H7 (cell line): ENCODE measurements at places on chromosomes 6 and 20. TPM values are rescaled to one million over a fixed set of nuclear protein-coding genes. Genes with fewer than 3 reads are reported as not detected.
A peak's percentile ranks its signal among the peaks of the same experiment; 100 is the strongest.

GRCh38 chr20:37081717-37082289, 14.0 kb downstream of the RBL1 start:
- DNase-seq: no peak

The SAMD10 gene
- 3.8 and 5.7 TPM in 2 replicates for total RNA-seq

DNA sequence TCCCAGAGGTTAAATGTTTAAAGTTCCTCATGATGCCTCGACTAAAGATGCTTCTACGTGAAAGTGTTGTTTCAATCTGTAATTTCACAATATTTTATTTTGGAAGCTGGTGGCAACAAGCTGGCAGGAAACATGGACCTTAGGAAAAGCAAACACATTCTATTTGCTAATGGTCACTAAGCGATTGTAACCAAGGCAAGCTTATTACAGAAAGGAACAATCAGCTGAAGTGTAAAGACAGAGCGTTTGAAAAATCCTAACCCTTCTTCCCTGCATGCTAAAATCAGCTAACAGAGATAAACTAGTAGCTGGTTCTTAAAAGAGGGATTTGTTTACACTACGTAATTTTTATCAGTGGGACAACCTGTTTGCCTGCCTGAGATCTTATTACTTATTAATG, 50.0 kb downstream of the IL20RA start:
- DNase-seq: no peak

DNA sequence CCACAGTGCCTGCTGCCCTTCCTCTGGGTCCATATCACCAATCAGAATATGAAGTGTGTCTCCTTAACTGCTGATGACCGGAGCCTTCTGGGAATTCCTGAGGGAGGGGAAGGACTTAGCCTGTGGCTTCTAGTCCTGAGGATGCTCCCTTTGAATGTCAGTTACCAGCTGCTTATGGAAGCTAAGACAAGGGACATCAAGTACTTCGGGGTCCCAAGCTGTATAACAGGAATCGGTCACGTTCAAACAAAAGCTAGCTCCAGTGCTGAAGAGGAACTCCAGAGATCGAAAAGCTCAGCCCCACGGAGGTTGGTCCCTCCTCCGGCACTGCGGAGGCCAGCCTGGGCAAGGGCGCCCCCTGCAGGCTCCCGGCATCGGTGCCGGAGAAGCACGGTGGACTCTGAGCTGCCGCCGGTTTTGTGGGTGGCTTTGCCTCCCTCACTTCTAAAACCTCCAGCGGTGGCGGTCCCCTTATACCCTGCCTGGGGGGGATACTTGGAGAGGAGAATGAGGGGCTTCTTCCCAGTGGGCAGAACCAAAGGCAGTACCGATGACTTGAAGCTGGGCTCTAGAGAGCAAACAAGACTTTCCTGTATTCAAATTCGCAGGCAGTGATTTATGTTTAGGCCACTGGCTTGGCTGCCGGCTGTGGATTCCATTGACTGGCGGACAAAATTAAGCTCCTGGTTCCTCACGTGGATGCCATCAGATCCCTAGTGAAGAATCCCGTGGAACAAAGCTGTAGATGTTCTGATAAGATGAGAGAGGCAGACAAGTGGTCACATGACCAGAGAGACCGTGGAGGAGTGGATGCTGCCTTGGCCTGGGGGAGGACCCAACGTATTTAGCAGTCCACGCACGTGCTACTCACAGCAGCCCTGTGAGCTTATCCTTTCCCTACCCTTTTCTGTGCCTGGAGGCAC, 16.2 kb upstream of the UBR2 start:
- DNase-seq: peak; percentile 94

The CLDN20 gene
- total RNA-seq: not detected in 2 replicates

DNA sequence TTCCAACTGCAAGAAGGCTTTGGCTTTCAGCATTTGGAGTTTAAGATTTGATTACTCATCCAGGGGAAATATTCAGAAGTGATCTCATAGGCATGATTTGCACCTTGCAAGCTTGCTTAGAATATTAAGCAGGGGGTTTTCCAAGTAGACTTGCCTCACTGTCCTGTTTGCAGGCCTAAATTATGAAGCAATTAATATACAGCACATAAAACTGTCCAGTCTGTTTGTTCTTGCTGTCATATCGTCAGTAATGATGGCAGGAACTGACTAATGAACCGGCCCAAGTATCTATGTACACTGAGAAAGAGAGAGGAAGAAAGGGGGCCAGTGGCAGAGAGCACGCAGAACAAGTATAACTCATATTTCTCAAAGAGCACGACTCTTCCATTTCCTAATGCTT, 212.5 kb upstream of the SUPT3H start:
- DNase-seq: no peak

GRCh38 chr6:166718516-166718915, 91.5 kb upstream of the RPS6KA2 start:
- no peak for DNase-seq

The SIRPG gene
- total RNA-seq: not detected in 2 replicates

GRCh38 chr6:136092897-136093296, 157.2 kb downstream of the MTFR2 start:
- no peak for DNase-seq

DNA sequence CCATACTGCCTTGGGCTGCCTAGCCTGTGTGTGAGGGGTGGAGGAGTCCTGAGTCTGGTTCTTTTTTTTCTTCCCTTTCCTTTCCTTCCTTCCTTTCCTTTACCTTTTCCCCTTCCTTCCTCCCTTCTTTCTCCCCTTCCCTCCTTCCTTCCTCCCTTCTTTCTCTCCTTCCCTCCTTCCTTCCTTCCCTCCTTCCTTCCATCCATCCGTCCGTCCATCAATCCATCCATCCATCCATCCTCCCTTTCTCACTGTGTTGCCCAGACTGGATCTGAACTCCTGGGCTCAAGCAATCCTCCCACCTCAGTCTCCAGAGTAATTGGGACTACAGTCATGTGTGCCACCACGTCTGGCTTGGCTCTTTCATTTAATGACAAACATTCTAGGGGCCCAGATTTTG, 750.7 kb upstream of the CHD6 start:
- DNase-seq: no peak

The SOX18 gene
- 0.52 and 1.2 TPM in 2 replicates for total RNA-seq

The CALHM5 gene
- under 0.01 and 0.04 TPM in 2 replicates for total RNA-seq

GRCh38 chr6:12116264-12116800, 104.2 kb downstream of the HIVEP1 start:
- no peak for DNase-seq

- no peak for DNase-seq
These were observed 857.3 kb downstream of the FRK start for GRCh38 chr6:115203381-115203780.
